Stimulated activated CD4-positive, alpha-beta T cell treated with anti-CD3 and anti-CD28 coated beads, Interleukin-1b, Interleukin-23, amount 100 ng/mL, for 1 hour (primary cell): ENCODE measurements at places on chromosomes 6 and 20.

GRCh38 chr20:63711085-63711645 lies 3.3 kb downstream of the ZGPAT start:
- DNase-seq = no peak

- DNase-seq = no peak
Observed at GRCh38 chr6:83901624-83902023, 42.1 kb downstream of the CYB5R4 start.

DNA sequence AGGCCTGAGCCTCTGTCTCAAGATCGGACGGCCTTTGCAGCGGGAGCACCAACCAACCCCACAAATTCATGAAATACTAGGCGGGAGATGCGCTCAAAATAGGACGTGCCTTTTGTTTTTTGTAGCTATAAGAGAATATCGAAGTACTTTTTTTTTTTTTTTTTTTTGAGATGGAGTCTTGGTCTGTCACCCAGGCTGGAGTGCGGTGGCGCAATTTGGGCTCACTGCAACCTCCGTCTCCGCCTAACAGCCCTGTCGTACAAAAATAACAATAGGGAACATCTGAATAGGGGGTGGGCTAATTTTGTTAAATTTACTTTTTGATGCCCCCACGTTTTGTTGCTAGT lies 5.9 kb upstream of the TUBB2A start:
- DNase-seq = no peak

GRCh38 chr20:7742479-7742878 lies 197.8 kb downstream of the HAO1 start:
- no peak for DNase-seq

- no peak for DNase-seq
Observed at GRCh38 chr20:40293740-40294139, 395.3 kb downstream of the MAFB start.

- DNase-seq = no peak
Observed at GRCh38 chr6:125829433-125829832, 38.7 kb downstream of the NCOA7 start.

GRCh38 chr6:3913077-3913957 lies 64.1 kb downstream of the FAM50B start:
- DNase-seq = no peak

DNA sequence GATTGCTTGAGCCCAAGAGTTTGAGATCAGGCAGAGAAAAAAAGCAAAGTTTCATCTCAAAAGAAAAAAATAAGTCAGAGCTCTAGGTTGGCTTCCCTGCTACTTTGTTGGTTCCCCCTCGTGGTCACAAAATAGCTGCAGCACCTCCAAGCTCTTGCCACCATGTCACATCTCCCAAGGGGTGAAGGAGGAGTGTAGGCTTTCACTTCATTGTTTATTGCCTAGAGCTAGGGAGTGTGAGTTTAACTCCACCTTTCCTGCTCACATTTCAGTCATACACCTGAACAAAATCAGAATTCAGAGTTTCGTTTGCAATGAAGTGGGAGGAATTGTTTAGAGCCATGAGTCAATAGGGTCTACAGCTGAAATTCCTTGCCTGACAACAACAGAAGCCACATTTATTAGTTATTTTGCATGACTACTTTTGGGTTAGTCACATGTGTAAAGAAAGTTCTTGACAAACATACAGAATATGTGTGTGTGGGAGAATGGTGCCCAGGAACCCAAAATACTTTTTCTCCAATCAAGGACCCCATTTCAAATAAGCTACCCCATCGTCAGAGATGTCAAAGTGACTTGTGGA lies 56.2 kb upstream of the UFL1 start:
- DNase-seq = no peak

GRCh38 chr20:25057234-25058050 lies 497 bp downstream of the ACSS1 start:
- peak; percentile 46 for DNase-seq

DNA sequence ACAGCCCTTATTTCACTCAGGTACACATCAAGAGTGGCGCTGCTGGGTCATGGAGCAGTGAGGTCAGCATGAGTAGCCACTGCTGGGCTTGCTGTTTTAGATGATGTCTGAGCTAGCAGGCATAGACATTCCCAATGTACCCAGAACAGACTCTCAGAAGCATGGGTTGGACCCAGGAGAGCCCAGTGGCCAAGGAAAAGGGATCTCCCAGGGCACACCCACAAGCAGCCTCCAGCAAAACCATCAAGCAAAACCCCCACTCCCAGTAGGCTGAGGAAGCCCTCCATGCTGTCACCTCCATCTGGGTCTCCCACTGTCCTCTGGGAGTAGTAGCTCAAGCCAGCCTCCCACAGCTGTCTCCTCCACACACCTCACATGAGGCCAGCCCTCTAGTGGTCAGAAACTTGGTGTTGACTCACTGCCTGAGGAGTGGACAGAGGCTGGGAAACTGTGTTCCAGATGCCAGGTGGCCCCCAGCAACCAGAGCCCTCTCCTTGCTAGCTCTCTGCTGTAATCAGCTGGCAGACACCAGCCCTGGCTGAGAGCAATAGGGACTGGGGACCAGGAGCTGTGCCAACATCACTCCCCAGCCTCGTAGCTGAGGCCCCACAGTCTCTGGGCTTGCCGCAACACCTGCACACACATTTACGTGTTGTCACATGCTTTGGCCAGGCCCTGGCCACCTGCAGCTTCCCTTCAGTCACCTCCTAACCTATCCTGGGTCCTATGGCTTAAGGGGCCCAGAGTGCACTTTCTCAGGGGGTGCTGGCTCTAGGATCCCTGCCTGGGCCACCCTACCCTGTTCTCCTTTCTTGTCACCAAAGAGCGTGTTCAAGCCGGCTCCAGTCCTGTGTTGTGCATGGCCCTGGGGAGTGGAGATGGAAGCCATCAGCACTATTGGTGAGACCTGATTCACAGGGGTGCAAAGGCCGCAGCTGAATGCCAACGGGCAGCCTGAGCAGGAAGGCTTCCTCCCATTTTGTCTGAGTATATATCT lies 1.9 kb upstream of the AP5S1 start:
- DNase-seq = no peak

- DNase-seq = no peak
Observed at GRCh38 chr6:22001396-22002027, 295.3 kb downstream of the PRL start.

- DNase-seq = no peak
Observed at GRCh38 chr6:104711371-104711770, 148.3 kb downstream of the HACE1 start.

- DNase-seq = no peak
Observed at GRCh38 chr20:58251979-58252591, 23.6 kb upstream of the ANKRD60 start.

DNA sequence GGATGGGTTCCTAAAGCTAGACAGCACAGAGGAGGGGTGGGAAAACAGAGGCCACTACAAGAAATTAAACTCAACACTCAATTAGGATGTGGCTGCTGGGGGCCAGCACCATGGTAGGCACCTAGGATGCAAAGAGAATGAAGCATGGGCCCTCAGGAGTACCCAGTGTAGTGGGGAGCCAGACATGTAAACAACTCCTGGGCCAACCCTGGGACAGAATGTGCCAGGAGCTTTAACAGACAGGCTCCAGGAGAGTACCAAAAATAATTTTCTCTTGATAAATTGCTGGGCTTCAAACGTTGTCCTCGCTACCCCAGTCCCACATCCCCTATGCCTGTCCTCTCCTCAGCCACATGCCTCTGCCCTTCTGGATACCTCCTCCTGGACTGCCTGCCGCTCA lies 1.7 kb downstream of the TMEM151B start:
- DNase-seq = no peak

- no peak for DNase-seq
Observed at GRCh38 chr20:32647606-32648005, 26.1 kb downstream of the C20orf203 start.

DNA sequence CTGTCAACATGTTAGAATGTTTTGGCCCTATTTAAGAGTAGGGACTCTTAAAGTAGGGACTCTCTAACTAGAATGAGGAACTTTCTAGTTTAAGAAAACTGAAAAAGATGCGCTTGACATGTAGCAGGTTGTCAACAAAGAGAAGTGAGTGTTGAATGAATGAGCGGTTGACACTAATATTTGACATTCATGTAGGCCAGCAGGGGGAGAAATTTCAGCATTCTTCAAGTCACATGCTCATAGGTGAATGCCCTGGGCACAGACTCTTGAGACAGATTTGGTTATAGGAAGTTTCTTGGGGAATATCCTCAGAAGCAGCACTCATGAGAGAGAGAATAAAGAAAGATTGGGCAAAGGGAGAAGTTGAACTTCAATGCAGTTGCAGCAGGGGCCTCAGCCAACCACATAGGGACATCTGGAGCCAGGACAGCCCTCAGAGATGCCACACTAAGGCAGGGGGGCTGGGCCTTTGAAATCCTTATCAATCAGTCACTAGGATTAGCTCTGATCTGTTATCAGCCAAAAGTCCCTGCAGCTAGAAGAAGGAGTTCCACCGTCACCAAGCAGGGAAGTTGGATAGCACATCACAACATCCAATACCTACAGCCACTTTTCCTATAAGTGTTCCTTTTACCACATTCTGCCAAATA lies 145.1 kb upstream of the FKBP1C start:
- no peak for DNase-seq

- no peak for DNase-seq
Observed at GRCh38 chr6:22152841-22153240, 144.0 kb downstream of the PRL start.

GRCh38 chr6:132063204-132063603 lies 112.0 kb upstream of the CCN2 start:
- DNase-seq = no peak

DNA sequence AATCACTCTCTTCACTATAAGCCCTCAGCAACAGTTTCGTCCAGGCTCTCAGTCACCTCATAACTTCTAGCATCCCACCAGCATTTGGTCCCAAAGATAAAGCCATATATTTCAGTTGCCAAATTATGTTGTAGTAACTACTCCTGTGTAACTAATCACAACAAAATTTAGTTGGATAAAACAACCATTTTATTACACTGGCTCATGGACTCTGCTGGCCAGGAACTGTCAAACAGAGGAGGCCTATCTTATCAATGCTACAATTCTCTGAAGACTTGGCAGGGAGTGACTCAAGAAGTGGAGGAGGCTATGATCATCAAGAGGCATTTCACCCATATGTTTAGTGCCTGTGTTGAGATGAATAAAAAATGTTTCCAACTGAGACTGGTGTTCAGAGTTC lies 1082.3 kb upstream of the GJE1 start:
- DNase-seq = no peak

GRCh38 chr6:33313105-33313708 lies 671 bp downstream of the TAPBP start:
- no peak for DNase-seq

- no peak for DNase-seq
Observed at GRCh38 chr6:135784507-135784906, 67.0 kb upstream of the PDE7B start.

DNA sequence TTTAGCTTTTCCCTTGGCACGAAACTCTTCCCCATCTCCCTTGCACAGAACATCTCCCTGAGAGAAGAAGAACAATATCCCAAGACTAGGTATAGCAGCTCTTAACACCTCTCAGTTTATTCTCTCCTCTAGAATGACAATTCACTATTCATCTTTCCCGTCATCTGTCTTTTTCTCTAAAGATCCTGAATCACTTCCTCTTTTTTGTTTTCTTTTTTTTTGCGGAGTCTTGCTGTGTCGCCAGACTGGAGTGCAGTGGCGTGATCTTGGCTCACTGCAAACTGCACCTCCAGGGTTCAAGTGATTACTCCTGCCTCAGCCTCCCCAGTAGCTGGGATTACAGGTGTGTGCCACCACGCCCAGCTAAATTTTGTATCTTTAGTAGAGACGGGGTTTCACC lies 574.4 kb upstream of the MAP3K7 start:
- DNase-seq = no peak

DNA sequence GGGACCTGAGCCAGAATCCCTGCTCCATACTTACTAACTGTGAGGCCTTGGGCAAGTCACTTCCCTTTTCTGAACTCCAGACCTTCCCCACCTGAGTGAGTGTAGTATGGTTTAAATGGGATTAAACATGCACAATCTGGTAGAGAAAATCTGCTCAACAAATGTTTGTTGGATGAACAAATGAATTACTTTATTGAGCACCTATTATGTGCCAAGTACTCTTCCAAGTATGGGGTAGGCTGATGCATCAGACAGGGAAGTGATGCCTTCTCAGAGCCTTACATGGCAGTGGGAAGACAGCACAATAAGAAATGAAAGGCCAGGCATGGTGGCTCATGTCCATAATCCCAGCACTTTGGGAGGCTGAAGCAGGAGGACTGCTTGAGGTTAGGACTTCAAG lies 15.0 kb upstream of the LBP start:
- no peak for DNase-seq

- no peak for DNase-seq
Observed at GRCh38 chr6:1611572-1612298, 2.0 kb downstream of the FOXC1 start.

- no peak for DNase-seq
Observed at GRCh38 chr6:106014955-106015354, 71.2 kb upstream of the PRDM1 start.

- no peak for DNase-seq
Observed at GRCh38 chr20:63308218-63308911, 15.4 kb downstream of the COL20A1 start.

DNA sequence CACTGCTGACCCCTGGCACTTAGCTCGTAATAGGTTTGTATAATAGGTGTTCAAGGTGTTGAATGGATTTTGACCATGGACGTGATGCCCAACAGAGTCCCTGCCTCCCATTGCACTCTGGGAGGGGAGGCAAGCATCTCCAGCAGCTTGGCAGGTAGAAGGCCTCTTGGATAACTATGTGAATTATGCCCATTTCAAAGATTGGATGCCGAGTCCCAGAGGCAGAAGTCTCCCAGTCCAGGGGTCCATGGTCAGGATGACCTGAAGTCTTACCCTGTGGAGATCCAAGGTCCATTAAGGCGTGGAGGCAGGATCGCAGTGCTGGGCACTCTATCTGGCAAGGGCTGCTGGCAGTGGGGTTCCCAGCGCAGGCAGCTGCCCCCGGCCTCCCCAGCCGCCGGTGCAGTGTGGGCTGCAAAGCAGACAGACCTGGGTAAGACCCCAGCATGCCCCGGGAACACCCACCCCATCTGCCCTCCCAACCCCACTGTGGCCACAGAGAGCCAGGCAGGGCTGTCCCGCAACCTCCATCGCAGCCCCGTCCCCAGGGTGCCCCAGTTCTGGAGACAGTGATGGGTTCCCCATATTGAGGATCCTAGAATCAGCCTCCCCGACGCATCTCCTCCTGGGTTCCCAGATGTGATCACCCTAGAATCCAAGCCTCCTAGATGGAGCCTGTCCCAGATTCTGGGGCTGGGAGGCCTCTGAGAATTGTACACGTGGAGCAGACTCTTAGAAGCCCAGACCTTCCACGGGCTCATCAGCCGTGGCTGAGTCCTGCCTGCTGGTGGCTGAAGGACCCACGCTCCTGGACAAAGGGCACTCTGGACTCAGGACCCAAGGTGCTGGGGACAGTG lies 44.6 kb downstream of the APCDD1L start:
- no peak for DNase-seq

DNA sequence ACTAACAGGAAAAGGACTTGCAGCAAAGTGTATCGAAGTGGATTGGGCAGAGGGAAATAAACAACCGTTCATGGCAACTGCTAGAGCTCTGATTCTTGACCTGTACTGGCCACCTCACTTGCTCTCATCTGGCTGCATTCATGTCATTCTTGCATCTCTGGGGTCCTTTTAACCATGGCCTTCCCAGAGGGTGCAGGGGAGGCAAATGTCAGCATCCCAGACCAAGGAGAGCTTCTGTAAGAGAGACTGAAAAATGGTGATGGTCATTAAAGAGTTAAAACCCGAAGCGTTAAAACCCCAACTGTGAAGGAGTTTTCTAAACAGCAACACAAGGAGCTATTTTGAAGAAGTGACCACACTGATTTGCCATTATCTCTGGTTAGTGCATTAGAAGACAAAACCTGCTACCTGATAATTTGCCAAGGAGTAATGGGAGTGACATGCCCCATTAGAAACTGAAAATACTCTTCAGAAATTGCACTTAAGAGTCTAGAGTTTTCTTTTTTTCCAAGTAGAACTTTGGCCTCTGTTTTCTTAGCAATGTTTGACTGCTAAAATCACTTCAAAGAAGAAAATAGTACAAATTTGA lies 62.4 kb downstream of the APCDD1L start:
- no peak for DNase-seq
